ENCODE measurements at places on chromosomes 13 and 19.

DNA sequence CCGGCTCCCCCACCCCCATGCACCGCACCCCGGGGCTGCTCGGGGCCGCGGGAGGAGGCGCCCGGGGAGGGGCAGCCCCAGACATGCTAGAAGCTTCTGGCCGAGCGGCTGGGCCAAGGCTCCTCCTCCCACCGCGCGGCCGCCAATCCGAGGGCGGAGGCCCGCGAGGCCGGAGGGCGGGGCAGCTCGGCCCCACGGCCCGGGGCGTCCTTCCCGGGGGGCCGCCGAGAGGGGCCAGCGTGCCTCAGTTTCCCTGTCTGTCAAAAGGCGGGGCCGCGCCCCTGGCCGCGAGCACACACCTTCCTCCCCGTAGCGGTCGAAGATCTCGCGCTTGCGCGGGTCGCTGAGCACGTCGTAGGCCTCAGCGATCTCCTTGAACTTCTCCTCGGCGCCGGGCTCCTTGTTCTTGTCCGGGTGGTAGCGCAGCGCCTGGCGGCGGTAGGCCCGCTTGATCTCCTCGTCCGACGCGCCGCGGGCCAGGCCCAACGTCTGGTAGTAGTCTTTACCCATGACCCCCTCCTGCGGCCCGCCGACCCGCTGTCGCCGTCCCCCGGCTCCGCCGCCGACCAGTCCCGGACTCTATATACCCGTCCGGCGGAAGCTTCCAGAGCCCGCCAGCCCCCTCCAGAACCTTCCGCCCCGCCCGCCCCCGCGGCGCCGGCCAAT lies at the start of gene DNAJB1:
Gene DNAJB1, minus strand, starts transcription at position 558 of the 666 bp plus-strand sequence. Its CDS starts 48 bp downstream, at position 510.
- DNase-seq = peak; percentile 62

DNA sequence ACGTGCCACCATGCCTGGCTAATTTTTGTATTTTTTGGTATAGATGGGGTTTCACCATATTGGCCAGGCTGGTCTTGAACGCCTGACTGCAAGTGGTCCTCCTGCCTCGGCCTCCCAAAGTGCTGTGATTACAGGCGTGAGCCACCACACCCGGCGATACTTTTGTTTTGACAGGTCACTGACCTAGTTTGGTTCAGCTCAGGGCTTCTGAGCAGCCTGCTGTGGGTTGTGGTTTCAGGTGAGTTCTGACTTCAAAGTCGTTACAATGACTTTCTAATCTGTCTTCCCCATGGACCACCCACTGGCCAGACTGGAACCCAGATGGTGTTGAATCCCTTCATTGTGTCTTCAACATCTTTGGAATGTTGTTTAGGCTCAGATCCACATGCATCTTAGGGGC lies 73.8 kb downstream of the TRPM4 start:
- no peak for DNase-seq

GRCh38 chr13:79457948-79458347 lies 23.0 kb upstream of the NDFIP2 start:
- DNase-seq = no peak

DNA sequence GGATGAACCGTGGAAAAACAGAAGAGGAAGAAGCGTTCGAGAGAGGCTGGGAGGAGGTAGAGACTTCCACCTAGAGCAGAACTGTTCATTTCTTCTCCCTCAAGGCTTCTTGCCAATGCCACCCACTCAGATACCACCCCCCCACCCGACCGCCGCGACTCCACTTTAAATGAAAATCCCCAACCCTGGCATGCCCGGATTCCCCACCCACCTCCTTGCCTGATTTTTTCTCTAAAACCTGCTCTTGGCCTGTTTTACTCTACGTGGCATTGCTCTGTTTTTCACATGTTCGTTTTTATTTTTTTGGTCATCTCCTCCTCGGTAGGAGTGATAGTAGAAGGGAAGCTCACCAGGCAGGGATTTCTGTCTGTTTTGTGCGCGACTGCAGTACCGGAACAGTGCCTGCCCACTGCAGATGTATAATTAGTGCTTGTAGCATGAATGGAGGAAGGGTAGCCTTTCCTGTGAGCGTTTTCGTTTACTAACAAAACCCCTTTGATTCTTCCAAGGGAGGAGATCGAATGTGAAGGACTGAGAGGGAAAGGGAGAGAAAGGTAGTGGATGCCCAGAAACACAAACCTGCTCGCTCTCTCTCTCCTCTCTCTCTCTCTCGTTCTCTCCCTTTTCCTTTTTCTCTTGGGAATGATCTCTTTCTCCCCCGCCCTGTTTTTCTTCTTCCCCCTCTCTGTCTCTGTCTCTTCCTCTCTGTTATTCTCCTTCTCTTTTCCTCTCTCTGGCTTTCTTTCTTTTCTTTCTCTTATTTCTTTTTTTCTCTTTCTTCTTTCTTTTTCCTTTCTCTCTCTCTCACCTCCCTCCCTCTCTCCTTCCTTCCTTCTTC lies 2.2 kb downstream of the CD70 start:
- DNase-seq = no peak

- DNase-seq = no peak
Measured at GRCh38 chr19:51407511-51408131, 9.8 kb downstream of the SIGLEC10 start.

- DNase-seq = no peak
Measured at GRCh38 chr19:47518139-47518538, 3.3 kb upstream of the NAPA start.

GRCh38 chr13:28077231-28077630 lies 23.1 kb downstream of the FLT3 start:
- no peak for DNase-seq

- DNase-seq = no peak
Measured at GRCh38 chr19:48311384-48311783, 14.0 kb upstream of the EMP3 start.

GRCh38 chr13:111275995-111276618 lies 44.3 kb upstream of the TEX29 start:
- no peak for DNase-seq

DNA sequence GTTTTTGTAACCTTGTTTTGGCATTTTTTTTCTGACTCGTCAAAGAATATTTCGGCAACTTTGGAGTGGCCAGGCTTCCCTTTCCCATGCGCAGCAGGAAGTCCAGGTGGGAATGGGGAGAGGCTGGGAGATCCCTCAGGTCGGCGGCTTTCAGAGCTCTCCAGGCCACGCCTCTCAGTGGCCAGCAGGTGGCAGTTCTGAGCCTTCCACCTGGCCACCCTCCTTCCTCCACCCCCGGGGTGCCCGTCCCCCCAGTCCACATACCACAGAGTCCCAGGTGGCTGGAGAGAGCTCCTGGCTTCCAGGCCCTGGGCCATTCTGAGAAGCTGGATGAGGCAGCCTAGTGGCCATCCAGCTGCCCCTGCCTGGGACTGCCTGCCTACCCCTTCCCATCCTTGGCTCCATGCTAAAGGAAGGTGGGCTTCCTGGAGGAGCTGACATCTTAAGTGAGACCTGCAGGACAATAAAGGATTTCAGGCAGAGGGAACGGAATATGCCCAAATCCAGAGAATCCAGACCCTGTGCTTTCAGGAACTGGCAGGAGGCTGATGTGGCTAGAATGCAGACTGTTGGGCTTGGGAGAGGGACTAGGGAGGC lies 46.3 kb downstream of the CCNE1 start:
- no peak for DNase-seq

DNA sequence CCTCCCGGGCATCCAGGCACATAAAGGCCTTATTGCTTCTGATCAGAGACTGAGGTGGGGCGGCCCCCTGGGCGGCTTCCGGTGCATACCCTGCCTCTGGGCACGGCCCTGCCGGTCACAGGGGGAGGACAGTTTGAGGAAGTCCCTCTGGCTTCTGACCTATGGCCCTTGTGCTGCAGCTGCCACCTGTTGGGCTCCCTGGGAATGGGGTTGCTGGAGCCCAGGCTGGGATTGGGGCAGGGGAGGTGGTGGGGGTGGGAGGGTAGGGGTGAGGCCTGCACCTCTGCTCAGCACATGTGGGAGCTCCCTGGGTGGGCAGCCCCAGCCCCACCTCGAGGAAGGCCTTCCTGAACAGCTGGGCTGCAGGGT lies 10.7 kb downstream of the ANO8 start:
- no peak for DNase-seq

- no peak for DNase-seq
Measured at GRCh38 chr13:20561741-20562140, 5.2 kb upstream of the IFT88 start.

DNA sequence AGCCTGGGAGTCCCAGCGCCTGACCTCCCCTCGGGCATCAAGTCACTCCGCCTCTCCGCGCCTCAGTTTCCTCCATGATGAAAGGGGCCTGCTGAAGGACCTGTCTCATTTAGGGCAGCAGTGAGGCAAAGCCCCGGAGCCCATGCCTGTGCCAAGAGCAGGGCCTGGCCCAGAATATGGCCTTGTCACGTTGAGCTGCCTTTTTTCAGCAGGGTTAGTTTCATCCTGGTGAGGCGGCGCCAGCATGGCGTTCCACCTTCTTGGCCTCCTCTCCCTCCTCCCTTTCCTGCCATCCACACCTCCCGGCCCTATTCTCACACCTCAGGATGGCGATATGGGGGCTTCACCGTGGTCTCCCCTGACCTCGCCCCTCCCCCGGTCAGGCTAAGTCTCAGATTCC lies 30.2 kb downstream of the PAK4 start:
- no peak for DNase-seq

DNA sequence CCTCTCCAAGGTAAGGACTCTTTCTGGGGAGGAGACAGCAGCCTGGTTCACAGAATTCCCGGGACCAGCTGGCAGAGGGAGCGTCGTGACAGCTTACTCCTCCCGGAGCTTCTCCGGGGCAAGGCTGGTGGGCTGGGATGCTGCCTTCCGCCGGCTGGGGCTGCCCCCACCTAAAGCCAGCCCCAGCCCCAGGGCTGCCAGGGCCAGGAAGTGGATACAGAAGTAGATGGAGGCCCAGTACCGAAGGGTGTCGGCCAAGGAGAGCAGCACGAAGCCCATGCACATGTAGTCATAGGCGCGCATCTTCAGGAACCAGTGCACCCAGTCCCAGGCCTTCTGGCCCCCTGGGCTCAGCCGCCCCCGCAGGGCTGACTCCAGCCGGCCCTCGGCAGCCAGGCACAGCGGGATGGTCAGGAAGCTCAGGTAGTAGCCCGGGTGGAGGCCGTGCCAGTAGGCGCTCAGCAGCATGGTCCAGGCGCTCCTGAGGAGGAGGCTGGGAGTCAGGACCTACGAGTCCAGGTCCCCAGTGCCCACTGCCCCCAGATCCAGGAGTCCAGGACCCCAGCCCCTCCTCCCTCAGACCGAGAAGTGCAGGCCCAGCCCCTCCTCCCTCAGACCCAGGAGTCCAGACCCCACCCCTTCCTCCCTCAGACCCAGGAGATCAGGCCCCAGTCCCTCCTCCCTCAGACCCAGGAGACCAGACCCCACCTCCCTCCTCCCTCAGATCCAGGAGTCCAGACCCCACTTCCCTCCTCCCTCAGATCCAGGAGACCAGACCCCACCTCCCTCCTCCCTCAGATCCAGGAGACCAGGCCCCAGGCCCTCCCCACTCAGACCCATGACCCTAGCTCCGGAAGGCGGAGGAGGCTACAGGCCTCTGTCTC lies 1.2 kb upstream of the TMC4 start:
- DNase-seq = no peak

- no peak for DNase-seq
Measured at GRCh38 chr19:10006752-10007323, 3.5 kb downstream of the COL5A3 start.

DNA sequence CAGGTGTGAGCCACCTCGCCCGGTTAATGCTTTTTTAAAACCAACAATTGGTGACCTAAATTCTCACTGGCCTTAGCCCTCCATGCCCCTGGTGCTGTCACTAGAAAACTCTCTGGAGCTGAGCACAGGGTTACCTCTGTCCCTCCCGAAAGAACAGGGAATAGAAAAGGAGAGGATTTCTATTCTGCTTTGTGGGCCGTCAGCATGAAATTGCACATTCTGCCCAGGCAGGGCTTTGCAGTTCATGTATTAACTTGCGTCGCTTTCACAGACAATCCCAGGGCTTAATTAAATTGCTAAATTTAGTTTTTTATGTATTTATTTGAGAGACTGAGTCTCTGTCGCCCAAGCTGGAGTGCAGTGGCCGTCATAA lies 583 bp upstream of the ZNF480 start:
- DNase-seq = no peak

DNA sequence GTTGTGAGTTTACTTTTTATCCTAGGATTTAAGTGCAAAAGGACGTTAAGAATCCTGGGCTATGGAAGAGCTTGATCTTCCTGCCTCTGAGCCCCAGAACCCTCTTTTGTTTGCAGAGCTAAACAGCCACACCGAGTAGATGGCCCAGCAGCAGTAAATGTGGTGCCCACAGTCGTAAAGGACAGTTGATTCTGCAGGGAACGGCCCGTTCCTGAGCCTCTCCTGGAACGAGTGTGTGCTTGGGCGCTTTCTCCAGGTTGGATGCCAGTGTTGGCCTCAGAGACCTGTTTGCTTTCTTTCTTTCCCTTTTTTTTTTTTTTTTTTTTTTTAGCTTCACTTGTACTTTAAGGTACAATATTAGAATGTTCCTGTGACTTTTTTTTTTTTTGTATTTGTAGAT lies 41.7 kb downstream of the SPATA13 start:
- DNase-seq = no peak

- DNase-seq = no peak
Measured at GRCh38 chr13:95547531-95548167, 4.9 kb upstream of the CLDN10 start.

Measured in NCI-H1092 treated with DMSO at 0.1 percent for 48 hours (cell line).